ENCODE measurements at places on chromosomes 2 and 18.

GRCh38 chr2:237315170-237315828 lies 98.7 kb downstream of the COL6A3 start:
- no peak for DNase-seq

- DNase-seq = no peak
These were observed 23.2 kb upstream of the GPR17 start for GRCh38 chr2:127622561-127623387.

- DNase-seq = no peak
These were observed 108.8 kb downstream of the TMEM163 start for GRCh38 chr2:134609924-134610513.

DNA sequence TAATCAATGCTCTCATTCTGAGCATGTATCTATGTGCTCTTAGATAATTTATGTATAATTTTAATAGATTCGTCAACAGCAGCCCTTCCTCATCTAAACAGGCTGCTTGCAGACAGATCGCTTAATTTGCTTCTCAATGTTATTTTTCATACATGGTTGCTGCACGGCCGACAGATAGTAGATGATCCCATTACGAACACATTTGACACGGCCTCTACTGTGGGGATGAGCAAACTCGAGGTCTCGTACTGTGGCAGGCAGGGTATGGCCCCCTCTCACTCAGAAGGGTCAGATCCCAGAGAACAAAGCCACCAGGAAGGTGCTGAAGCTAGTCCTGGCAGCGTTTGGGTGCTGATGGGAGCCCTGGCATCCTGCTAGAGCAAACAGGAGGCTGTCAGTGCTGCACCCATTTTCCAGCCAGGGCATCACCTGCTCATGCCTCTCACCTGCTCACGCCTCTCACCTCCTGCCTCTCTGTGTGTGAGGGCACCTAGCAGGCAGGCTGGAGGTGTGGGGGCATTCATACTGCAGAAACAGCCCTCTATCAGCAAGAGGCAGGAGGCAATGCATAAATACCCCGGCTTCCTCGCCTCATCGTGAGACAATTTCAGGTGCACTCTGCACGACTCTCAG lies 80.0 kb downstream of the KLHL29 start:
- no peak for DNase-seq

DNA sequence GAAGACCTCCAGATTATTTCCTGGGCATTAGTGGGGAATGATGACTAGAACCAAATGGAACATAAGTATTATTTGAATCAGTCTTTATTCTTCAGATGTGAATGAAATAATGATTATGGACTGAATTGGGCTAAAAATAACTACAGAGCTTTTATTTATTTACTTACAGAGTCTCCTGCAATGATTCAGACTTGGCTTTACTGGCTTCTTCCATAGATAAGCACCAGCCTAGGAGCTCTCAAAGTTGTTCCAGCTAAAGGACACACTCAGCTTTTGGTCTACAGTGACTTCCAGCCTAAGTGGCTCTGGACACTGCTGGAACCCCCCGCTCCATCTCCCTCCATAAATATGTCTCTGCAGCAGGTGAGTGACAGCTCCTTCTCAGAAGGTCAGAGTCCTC lies 24.3 kb upstream of the ARHGAP25 start:
- DNase-seq = no peak

- no peak for DNase-seq
These were observed 244.3 kb upstream of the APCDD1 start for GRCh38 chr18:10210057-10210633.

GRCh38 chr2:176491172-176491904 lies 222.1 kb downstream of the MTX2 start:
- no peak for DNase-seq

DNA sequence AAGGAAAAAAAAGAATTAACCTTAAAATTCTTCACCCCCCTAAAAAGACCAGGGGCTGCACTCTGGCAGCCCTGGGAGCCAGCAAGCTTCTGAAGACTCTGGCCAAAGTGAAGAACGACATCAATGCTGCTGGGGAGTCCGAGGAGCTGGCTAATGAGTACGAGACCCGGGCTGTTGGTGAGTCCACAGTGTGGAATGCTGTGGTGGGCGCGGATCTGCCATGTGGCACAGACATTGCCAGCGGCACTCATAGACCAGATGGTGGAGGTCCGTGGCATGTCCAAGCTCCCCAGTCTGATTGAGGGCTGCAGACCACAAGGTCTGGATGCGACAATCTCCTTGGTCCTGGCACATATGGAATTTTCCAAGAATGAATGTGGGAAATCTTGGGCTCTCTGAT lies 47.4 kb downstream of the TRPM8 start:
- no peak for DNase-seq

GRCh38 chr18:32771169-32771751 lies 1.6 kb downstream of the KLHL14 start:
- peak; percentile 12 for DNase-seq

DNA sequence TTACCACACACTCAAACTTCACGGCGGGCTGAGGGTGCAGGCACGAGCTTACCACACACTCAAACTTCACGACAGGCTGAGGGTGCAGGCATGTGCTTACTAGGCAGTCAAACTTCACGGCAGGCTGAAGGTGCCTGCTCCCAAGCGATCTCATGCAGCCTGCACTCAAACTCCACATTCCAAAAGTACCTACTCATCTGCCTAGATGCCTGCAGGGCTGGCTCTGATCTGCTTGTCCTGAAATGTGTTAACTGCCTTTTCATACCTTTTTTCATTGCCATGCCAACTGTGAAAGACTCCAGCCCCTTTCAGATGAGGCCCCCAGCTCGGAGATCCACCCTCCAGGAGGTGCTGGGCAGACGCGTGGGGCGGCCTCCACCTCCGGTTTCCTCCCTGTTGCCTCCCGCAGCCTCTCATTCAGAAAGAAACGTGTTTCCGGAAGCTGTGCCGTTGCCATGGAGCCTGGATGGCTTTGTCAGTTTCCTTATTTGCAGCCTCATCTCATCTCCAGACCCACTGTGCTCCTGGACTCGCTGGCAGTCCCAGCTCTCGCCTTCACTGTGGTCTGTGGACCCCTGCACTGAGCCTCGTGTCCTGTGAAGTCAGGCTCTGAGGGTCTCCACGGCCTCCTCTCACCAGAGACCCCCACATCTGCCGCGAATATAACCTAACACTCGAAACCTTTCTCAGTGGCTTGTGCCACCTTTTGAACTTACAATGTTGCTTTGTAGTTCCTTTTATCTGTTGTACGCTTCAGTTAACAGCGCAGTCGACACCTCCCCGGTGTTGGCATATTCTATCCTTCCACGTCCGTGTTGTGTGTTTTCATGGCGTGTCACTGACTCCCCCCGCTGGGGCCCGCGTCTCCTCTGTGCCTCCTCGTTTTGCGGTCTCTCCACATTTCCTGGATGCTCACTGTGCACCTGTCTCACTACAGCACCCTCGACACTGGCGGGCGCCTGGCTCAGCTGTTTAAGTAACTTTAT lies 106.1 kb upstream of the ALKAL2 start:
- DNase-seq = no peak

- DNase-seq = no peak
These were observed 126.2 kb downstream of the NAT8 start for GRCh38 chr2:73516033-73516432.

DNA sequence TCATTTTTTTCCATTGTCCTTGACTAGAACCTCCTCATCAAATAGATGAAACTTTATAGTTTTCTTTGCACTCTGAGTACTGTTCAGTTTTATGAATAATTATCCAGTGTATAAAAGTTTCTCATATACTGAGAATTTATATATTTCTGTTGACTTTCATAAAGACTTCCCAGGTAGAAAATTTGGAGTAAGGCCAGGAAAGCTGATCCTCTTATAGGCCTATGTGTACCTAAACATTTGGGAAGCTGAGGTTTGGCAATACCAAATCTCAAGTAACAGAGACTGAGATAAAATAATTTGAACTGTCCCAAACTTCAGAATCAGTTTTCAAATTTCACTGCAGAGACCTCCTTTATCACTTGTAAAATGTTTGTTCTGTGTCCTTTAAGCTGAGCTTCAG lies 43.4 kb downstream of the CCDC102B start:
- DNase-seq = no peak

- peak; percentile 94 for DNase-seq
These were observed 4.9 kb downstream of the FEV start for GRCh38 chr2:218979846-218980734.

- no peak for DNase-seq
These were observed 162.7 kb upstream of the ID2 start for GRCh38 chr2:8518979-8519668.

DNA sequence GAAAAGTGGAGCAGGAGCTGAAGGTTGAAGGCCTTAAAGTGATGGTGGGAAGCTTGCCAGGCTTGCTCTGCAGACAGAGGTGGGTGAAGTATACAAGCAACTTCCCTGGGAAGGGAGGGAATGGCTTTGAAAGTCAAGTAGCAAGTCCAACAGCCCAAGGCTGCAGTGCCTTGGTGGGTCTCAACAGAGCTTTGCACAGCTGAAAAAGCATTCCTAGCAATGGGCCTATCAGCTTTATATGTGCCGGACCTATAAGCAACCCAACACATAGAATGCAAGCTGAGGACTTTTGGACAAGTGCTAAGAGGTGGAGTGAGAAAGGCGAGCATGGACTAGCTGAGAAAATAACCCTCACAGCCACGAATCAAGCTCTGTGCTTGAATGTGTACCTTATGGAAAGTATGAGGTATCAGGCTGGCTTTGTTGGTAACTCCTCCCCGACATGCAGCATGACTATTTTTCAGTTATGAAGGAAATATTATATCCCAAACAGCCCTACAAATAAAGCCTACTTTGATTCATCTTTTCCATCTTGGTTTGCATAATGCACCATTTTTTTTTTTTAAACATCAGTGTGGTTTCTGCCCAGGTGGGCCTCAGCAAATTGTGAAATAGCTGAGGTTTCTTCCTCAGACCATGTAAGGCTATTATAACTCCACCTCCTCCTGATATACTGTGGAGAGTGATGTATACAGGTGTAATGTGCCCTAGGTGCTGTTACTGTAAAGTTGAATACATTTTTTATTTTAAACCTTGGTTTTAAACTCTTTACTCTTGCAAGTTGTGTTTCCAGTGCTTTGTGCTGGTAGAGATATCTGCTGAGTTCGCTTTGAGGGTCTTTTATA lies 241.4 kb upstream of the CXCR4 start:
- DNase-seq = no peak

DNA sequence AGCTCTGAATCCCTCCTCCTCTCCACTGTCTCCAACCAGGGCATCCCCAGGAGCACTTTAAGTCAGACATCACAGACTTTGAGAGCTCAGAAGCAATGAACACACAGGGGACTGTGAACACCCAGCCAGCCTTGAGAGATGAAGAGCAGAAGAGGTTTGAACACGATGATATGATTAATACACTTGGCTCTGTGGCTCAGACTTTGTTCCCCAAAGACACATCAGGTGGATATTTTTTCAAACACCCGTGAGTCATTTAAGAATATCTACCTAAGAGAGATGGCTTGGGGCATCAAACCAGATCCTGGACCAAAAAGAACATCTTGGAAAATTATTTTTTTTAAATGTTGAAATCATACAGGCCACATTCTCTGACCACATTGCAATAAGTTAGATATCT lies 134.9 kb upstream of the OTOS start:
- no peak for DNase-seq

DNA sequence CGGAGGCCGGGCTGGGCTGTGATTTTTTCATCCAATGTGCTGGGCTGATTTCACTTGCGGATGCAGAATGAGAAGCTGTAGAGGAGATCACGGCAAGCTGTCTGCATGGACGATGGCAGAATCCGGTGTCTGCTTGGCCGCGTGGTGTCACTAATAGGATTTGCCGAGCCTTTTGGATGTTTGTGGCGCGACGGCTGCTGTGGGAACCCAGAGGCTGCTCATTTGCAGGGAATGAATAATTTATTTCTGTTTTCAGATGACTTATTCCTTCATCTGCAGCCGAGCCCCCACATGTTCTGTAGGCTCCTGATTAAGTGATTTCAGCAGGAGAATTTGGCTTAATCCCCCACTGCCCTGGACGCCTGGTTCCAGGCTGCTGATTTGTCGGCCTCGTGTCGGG lies 62.6 kb downstream of the ODC1 start:
- peak; percentile 76 for DNase-seq

DNA sequence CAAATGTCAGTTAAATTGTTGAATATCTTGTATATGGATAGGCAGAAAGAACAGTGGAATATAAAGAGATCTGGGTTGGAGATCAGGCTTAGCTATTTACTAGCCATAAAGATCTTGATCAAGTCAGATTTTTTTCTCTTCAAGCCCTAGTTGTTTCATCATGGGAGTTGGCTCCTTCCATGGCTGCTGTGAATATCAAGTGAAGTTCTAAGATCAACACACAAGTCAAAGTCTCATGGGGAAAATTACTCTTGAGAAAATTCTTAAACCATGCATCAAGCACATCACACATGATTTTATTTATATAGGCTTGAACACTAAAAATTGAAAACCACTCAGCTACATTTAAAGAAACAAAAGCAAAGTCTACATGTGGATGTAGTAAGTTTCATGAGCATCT lies 79.8 kb downstream of the C1D start:
- DNase-seq = no peak

DNA sequence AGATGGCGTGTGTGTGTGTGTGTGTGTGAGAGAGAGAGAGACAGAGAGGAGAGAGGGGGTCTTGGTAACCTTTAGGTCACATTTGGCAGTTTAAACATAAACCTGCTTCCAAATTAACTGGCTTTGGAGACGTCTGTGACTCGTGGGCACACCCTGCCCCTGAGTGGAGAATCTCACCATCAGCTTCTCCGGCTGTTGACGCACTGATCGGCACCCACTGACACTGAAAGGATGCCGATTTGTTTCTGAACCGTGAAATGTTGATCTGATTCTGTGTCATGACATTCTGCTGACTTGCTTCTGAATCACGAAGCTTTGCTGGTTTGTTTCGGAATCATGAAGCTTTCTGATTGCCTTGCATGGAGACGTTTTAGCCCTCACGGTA lies 114.7 kb downstream of the RTP5 start:
- DNase-seq = no peak

DNA sequence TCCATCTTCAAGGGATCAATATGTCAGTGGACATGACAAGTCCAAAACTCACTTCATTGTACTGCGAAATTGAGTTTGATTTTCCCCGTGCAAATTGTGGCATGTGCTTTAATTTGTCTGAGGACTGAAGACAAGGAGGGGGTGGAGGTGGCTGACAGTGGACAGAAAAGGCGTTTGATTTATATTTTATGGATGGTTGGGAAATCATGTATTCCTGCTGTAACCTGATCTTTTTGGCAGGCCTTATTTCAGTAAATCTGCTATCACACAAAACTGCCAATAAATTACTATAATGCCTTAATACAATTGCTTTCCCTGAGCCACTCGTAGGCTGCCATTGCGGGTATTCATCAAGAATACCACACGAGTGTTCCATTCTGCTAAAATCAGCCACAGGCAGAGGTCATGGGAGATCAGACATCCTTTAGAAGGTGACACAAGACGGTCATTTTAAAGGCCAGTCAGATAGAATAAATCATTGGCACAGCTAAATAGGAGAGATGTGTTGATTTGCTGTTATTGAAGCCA lies 720.5 kb downstream of the MBD2 start:
- no peak for DNase-seq

DNA sequence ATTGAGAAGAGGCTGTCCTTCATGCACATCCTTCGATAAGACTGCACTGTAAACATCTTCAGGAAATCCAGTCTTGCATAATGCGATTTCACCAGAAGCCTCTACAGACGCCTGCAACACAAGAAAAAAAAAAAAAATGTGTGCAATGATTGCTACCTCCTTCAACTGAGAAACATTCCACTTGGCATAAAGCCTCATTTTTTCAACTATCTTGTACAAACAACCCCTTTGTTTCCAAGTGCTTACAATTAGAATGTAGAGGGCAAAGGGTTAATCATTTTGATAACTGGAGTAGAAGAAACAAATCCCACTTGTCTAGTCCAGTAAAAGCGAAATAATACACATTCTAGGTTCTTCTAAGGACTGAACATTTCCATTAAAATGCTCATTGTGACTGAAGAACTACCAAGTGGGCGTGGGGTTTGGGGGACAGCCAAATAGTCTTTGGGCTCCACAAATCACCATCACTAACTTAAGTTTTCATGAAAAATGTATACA lies 29.2 kb downstream of the CDH2 start:
- DNase-seq = no peak

Data from WERI-Rb-1 (cell line).